ENCODE measurements at places on chromosomes 12 and 14.

DNA sequence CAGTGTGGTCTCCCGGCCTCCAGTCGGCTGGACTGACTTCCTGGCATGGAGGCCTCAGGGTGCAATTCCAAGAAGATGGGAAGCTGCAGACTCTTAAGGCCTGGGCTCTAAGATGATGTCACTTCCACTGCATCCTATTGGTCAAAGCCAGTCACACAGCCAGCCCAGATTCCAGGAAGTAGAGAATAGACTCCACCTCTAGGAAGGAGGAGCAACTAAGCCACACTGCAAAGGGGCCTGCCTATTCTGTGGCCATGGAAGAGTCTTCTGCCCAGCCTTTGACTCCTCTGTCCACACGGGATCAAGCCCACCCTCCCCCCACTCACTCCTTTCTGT is 103.9 kb upstream of the RFLNA start:
- DNase-seq, result peak; percentile 33

DNA sequence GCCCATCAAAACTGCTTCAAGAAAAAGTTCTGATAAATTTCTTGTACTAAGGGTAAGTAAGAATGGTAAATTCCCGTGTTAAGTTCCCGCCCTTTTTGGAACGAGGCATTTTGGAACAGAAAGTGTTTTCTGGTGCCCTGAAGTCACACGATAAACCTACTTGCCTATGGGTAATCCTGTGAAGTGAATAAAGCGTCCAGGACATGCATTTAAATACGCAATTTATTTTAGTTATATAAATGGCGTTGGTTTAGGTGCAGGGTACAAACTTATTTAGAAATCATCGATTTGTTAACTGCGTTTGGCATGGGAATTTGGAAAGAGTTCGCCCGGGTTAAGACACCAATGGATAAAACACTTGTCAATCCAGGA is 715 bp upstream of the RAP1B start:
- DNase-seq, result peak; percentile 18

DNA sequence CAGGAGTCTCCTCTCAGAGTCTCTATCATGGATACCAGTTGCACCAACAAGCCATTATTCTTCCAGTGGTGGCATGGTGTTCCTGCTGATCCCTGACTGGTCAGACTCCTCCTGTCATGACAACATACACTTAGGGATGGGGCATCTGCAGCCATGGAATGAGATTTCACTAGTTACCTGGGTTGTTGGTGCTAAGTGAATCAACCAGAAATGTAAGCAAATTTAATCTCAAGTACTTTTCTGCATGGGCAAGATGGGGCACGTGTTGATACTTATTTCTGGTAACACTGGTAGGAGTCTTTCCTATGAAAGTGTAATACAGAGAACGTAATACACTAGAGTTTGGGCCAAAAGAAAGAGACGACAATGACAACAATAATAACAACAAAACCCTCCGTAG is 211.5 kb upstream of the FOXN3 start:
- DNase-seq, result no peak

- peak; percentile 73 for DNase-seq
Measured at GRCh38 chr12:113700943-113701342, 229.3 kb upstream of the LHX5 start.

- no peak for DNase-seq
Measured at GRCh38 chr12:12721814-12722434, 4.8 kb downstream of the CDKN1B start.

GRCh38 chr14:99284254-99285004 is 12.4 kb upstream of the BCL11B start:
- no peak for DNase-seq

DNA sequence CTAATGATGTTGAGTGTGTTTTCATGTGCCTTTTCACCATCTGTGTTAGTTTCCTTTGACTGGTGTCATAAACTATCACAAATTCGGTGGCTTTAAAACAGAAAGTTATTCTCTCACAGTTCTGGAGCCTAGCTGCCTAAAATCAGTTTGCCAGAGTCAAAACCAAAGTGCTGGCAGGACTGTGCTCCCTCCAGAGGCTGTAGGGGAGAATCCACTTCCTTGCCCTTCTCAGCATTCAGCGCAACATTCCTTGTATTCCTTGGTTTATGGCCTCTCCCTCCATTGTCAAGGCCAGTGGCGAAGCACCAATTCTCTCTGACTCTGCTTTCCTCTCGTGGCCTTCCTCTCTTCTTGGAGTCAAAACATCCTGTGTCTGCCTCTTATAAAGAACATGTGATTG is 174.2 kb upstream of the PDE3A start:
- DNase-seq, result no peak

DNA sequence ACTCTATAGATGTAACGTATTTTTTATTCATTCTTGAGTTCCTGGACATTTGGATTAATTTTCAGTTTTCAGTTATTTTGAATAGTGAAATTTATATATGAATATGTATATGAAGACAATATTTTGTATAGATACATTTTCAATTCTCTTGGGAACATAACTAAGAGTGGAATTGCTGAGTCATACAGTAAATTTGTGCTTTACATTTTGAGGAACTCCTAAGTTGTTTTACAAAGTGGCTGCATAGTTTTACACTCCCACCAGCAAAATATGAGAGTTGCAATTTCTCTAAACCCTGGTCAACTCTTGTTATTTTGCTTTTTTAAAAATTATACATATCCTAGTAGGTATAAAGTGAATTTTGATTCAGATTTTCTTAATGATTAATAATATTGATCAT is 1838.6 kb upstream of the SEL1L start:
- no peak for DNase-seq
